ENCODE measurements at places on chromosomes 6 and 20. TPM values are rescaled to one million over a fixed set of nuclear protein-coding genes. Genes with fewer than 3 reads are reported as not detected.

DNA sequence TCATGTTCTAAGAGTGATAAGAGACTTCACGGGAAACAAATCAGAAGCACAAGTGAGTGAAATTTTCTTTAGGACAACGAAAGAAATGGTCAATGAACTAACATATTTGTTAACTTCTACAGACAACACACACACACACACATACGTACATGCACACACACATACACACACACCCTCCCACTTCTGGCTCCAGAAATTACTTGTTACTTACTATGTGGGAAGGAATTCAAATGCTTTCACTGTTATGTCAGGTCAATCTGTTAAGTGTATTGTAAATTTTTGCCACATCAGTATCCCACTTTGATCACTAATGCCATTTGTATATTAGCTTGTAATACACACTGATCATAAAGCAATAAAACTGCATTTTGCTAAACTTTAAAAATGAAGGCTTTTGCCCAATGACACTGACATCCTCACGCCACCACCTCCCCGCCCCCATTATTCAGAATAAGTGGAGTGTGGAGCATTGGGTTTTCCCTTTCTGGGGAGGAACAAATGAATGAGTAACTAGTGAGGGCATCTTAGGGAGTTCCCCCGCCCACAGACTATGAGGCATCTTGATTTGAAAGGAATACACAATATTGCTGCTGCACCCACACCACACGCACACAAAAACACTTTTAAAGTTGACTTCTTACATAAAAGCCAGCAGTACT is 76.2 kb downstream of the ATXN1 start:
- DNase-seq, result no peak

GRCh38 chr20:53839423-53840176 is 230.8 kb downstream of the BCAS1 start:
- DNase-seq, result no peak

DNA sequence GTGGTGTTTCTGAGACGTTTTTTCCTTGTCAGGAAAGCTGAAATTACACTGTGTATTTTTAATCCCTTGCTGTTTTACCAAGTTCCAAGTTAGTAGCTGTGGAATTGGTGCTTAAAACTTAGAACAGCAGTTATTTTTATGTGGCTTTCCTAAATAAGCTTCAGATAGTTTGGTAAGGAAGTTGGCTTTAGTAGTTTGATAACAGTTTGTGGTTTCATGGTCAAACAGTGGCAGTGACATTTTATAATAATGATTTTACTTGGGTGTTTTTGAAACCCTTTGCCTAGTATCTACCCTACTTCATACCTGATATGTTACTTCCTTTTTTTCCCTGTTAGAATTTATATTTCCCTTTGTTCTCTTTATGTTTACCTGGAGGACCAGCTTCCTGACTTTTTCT is 164.9 kb downstream of the JARID2 start:
- no peak for DNase-seq

- DNase-seq, result no peak
Observed at GRCh38 chr6:157530126-157530525, 149.1 kb downstream of the ZDHHC14 start.

DNA sequence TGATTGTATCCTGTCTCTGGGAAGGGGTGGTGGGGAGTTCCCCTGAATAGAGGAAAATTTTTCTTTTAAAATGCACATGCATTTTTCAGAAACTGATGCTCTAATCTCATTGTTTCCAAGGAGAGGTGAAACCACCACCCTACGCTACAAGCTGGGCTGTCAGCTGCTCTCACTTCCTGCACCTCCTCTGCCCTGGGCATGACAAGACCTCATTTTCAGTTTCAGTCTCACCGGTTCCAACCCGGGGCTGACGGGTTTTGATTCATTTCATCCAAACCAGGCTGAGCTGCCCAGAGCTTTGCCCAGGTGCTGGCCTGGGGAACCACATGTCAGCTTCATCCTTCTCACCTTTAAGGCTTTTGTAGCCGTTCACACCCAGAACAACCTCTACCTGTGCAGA is 99.7 kb downstream of the EYA2 start:
- no peak for DNase-seq

DNA sequence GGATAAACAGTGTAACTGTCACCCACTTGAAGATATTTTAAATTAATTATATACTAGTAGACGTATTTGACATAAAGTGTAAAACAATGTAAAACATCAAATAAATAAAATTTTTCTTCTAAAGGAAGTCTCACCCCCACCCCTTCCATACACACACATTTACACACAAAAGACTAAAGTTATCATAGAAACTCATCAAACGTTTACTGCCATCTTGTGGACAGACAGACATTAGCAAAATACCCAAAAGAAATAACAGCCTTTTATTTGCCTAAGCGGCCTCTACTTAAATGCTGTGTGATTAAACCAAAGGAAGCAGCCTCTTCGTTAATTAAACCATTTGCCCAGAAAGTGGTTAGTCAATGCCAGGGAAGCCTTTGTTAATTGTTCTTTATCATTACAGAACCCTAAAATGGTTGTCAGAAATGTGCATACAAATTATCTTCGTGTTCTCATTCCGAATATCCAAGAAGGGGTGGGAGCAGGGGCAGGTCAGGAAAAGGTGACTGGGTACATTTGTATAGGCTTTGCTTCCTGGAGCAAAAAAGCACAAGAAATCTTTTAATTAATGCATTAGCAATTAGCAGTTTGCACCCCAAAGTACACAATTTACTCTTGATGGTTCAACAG is 176.2 kb upstream of the SASH1 start:
- no peak for DNase-seq

DNA sequence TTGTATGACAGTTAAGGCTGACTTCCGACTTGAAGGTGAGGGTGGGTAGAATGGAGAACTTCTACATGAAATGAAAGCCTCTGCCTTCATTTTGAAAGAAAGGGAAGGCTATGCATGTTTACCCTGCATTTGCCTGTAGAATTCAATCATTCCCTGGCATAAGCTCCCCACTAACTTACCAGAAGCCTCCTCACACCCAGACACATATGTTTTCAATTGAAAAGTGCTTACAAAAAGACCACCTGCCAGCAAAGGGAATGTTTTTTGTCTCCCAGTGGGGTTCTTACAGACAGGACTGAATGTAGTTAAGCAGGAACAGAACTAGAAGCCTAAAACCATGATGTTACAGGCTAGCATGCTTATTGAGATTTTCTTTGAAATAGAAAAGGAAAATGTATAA is 392.1 kb upstream of the HSF2 start:
- no peak for DNase-seq

DNA sequence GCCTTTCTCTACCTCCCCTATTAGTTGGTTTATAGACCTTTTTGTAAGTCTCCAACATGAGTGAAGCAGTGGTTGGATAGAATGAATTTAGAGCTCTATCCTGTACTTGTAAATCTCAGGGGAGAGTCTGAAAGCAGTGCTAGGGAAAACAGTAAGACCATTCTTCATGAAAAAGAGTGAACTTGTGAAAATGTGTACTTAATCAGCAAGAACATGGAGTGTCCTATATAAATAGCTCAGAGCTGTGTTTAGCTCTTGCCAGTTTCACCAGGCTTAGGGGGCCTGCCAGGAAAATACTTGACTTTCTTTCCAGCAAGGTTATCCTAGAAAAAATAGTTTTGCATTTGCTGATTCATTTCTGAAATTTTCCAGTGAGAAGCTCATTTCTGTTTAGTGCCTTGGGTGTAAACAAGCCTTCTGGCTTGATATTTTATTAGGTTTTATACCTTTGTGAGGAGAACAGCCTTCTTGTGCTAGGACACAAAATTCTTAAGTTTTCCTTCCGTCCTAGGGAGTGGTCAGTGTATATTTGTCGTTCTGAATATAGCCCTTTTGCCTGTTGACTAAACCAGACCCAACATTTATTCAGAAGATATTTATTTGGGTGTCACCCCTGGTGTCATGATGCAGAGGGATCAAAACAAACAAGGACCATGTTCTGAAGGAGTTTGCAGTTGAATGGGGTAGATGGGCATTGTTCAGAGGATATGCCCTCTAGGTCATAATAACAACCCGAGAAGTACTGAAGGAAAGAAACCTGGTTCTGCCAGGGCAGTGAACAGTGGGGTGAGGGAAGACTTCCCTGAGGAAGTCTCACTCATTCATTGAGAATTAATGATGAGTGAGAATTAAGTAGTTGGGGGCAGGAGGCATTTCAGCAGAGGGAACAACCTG is 7.6 kb downstream of the ARFGEF2 start:
- DNase-seq, result no peak

IPCEF1 gene
- 4.0 TPM for total RNA-seq
